ENCODE measurements at places on chromosomes 12 and 14.

DNA sequence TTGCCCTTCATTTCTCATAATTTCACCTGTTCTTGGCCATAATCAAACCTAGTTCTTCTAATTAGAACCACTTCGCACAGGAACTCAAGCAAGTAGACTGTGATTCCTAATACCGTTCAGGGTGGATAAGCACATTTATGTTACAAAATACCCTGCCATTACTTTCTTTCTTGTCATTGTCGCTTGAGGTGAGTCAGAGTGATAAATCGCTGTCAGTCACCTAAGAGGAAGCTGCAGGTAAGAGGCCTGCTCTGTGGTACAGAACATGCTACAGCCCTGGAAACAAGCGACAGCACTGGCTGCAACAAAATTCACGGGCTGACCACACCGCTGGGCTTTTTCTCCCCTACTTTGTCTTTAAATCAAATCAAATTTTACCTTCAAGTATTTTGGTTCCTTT, 218.2 kb downstream of the ANO6 start:
- no peak for DNase-seq

DNA sequence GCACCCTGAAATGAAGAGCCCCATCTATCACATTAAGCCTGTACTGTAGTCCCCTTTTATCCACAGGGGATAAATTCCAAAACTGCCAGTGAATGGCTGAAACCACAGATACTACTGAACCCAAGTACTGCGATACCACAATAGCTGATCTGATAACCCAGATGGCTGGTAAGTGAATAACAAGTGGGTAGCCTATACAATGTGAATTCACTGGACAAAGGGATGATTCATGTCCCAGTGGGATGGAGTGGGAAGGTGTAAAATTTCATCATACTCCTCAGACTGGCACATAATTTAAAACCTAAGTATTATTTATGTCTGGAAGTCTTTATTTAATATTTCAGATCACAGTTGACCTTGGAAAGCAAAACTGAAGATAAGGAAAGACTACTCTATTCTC, 201.3 kb downstream of the GPHN start:
- peak; percentile 30 for DNase-seq

DNA sequence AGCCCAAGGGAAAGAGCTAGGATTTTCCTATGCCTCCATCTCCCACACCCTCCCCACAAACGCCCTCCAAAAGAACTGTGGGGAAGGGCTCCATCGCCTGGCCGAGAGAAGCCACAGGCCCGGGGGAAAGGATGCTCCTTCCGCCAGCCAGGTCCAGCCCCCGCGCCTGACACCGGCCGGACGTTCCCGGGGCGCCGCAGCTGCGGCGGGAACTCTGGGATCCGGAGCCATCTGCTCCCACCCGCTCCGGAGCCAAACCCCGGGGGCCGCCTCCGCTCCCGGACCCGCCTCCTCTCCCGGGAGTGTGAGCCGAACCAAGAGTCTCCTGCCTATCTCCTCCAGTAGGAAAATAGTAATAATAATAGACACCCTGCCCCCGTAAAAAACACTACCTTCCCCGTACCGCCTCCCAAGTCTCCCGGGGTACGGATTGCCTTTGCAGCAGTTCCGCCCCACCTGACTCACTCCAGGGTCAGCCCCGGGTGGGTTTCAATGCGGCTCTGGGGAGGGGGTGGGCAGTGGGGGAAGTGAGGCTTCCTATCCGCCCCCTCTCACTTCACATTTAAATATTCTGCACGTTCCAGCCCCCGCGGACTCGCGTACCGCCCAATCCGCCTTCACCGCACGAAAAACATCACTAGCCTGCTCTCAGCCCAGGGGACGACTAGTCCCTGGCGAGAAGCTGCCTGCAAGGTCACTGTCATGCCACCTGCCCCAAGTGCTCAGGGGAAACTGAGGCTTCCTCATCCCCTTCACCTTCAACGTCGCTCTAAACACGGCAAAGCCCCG, 2.4 kb downstream of the AGAP2 start:
- peak; percentile 30 for DNase-seq

GRCh38 chr14:75132382-75133086, 5.7 kb upstream of the NEK9 start:
- peak; percentile 71 for DNase-seq

DNA sequence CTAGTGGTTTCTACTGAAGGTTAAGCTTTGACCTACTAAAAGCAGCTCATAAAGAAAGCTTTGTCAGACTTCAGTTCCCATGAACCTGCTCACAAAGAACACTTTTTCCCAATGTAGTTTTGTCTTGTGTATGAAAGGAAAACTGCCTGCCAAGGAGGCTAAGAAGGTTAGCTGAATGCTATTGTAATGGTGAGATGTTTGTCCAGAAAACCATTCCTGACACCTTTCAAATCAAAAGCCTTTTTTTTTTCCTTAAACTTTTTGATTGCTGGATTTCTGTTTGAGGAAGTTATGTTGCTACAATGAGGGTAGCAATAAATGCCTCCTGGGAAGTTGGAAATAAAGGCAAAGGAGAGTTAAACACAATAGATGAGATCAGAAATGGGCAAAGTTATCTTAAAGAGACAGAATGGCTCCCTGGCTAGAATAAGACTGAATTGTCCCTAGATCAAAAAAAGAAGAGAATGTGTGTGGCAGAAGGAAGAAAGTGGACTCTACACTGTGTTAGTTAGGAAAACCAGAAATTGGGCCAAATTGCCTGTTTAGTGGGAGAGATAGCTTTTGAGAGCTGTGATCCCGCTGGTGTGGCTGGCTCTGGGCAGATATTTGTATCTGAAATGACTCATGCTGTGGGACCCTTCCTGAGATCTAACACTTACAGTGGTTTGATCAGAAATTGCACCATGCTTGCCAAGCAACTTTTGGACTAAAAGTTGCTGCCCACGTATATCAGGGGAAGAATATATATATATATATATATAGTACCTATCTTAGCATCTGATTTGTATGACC, 27.5 kb downstream of the TECPR2 start:
- DNase-seq, result peak; percentile 12

DNA sequence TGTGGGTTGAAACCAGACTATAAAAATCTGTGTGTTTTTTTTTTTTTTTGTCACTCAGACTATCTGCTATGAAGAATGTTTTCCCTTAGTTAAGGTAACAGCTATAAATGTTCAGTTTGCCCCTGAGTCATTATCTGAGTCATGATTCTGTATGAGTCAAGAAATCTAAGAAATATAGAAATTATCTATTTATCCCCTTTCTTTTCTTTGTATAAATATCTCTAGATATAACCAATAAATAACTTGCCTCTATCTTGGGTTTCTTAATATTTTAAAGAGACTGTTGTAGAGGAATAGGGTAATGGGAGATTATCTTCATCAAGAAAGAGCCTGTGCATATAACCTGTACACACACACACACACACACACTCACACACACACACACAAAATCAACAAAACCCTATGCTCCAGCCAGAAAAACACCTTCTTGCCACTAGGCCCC, 161.7 kb upstream of the EEA1 start:
- DNase-seq, result peak; percentile 80

DNA sequence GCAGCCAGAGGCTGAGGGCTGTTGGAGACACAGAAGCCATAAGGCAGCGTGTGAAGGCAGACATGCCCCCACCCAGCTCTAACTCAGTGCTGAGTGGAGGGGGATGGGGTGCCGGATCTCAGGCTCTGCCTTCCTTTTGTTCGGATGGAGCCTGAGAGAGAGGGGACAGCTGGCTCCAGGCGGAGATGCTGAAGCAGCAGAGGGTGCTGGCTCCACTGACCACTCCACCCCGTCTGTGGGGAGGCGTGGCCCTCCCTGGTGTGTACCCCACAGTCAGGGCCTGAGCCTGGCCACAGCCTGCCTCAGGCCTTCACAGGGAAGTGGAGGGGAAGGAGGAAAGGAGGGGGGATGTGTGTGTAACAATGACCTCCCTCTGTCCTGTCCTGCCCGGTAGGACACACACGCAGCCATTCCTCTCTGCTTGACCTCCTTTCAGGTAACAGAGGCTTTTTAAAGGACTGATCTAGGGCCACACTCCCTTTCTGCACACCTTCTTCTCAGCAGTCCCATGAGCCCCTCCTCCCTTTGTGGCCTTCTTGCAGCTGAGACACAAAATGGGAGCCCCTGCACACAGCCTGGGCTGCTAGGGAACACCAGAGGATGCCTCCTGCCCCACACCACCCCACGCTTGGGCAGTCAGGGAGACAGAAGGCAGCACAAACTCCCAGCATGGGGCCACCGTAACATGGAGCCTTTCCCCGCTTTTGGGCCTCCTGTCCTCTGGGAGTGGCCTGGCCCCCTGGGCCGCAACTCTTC, 9.6 kb upstream of the ENDOU start:
- DNase-seq, result no peak

DNA sequence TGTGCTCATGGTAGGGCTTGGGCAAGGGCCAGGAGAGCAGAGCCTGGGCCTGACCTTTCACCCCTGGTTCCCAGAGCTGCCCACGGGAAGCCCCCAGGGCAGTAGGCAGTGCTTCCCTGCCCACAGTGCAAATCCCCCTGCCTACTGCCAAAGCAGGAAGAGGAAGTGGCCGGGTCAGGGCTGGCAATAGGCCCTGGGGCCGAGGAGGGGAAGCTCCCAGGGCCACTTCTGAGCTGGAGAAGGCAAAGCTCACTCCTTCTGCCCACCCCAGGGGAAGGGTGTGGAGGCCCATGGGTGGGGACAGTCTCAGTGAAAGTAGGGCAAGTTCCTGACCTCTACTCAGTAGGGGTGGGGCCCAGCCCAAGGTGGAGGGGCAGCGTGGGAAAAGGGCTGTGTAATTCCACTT, 5.4 kb upstream of the NR4A1 start:
- DNase-seq, result no peak

DNA sequence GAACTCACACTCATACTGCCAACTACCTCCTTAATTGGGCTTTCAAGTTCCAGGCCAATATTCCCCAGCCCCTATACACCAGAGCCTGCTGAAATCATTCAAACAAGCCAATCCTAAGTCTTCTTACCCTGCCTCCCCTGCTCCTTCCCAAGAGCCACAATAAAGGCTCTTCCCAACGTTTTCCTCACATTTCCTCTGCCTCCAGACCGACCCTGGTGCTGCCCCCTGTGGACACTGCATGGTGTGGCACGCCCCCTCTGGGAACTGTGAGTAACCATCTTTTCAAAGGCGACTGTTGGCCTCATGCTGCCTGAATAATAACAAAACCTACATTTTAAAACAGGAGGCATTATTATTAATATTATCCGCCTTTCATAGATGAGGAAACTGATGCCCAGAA, 111.6 kb upstream of the NOS1 start:
- DNase-seq, result no peak

DNA sequence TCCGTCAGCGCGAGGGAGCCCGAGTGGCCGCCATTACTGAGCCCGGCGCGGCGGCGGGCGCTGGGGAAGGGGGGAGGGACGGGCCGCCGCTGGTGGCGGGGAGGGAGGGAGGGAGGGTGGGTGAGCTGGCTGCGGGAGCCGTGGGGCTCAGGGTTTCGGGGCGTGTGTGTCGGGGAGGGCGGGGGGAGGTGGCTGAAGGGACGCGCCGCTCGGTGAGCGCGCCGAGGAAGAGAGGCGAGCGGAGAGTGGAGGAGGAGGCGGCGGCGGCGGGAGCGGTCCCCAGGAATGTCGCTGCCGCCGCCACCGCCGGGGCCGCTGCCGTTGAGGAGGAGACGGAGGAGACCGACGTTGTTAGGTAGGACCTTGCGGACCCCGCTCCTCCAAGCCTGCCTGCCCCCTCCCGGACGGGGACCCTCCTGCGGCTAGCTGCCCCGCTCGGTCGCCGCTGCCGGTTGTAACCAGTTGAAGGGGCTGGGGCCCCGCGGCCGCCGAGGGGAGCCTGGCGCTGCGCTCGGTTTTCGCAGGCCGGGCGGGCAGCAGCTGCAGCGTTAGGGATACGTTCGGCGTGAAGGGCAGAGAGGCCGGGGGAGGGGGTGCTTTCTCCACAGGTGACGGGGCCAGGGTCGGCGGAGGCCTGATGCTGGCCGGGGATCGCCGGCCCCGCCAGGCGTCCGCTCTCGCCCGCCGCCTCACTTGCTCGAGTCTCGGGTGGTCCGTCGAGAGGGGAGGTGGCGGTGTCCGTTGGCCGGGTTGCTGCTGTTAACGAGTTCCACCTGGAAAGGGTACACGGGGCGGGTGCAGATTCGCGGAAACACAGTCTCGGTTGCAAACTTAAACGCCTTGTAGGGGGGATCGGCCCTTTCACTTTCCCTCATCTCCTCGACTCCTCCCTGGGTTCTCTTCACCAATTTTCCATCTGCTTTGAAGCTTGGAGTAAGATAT, at the start of gene ARHGAP5:
Gene ARHGAP5 (plus strand): TSS at position 224 of the 942 bp plus-strand sequence. CDS start 13,366 bp downstream, outside the sequence.
- peak; percentile 34 for DNase-seq

- DNase-seq, result no peak
Observed at GRCh38 chr12:4279198-4279690, 5.7 kb downstream of the CCND2 start.

GRCh38 chr14:92948647-92949046, 25.7 kb downstream of the CHGA start:
- no peak for DNase-seq

DNA sequence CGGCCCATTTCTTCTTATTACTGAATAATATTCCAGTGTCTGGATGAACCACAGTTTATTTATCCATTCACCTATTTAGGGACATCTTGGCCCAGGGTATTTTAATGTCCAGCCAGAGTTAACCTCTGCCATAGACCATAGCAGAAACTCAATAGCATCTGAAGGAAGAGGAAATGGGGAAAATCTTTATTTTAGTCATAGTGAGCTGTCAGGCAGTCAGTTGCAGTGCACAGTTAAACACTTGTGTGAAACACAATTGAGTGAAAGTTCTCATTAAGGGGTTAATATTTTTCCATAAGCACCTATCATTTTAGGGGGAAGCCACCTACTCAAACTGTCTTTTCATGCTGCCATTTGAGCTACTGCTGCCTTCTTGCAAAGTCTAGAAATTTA, 197.3 kb upstream of the PPFIA2 start:
- no peak for DNase-seq

- no peak for DNase-seq
Observed at GRCh38 chr14:102140027-102140749, 491 bp downstream of the WDR20 start.

DNA sequence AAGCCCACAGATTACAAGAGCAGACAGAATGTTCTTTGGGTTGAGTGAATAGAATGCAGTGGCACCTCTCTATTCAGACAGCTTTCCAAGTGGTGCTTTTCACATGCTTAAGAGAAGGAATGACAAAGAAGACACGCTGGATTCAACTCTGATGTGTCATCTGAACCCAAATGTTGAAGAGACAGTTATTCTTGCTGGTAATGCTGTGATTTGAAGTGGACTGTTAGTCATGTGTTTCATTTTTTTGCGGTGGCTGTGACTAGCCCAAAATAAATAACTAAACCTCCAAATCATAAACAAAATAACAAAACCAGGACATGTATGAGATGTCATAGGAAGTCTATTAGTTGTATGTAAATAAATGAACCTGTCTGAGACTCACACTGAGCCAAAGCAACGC, 391.8 kb upstream of the PRICKLE1 start:
- DNase-seq, result peak; percentile 11

DNA sequence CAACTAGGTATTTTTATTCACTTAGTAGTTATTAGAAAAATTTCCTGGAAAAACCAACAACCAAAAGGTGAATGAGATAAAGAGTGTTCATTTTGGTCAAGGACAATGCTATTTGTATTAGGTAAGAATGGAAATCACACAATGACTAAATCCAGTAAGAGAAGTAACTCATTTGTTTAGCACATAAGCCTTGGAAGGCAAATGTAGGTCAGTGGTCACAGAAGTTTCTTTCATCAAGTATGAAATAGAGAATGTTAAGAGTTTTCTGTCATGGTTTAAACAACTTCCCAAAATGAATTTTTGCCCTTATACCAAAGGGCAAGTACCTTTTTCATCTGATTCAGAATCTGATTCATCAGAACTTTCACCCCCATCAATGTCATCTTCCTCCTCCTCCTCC, 101.7 kb downstream of the KIF21A start:
- DNase-seq, result no peak

- no peak for DNase-seq
Observed at GRCh38 chr14:105938055-105938863, 411.9 kb downstream of the TMEM121 start.

Data from fibroblast of skin of right biceps (primary cell).